ENCODE measurements at places on chromosomes 12 and 14.

DNA sequence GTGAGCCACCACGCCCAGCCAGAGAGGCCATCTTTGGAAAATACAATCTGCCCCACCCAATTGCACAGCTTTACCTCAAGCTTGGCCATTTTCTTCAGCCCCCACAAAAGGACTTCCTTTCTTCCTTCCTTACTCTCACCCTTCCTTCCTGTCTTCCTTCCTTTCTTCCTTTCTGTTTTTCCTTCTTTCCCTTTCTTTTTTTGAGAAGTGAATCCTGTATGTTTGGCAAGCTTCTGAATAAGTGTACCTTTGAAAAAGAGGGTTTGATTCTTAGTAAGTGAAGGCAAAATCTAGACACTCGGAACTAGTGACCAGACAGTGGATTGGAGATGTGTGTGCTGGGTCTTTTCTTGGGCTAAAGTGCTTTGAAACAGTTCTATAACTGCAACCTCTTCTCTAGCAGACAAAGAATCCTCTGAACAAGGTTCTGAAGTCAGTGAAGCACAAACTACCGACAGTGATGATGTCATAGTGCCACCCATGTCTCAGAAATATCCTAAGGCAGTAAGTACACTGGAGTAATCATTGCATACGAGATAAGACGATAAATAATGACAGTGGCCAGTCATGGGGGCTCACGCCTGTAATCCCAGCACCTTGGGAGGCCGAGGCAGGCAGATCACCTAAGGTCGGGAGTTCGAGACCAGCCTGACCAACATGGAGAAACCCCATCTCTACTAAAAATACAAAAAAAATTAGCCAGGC lies 49.5 kb downstream of the SUPT16H start:
- DNase-seq, result no peak

- no peak for DNase-seq
These were observed 13.3 kb upstream of the TCL1A start for GRCh38 chr14:95727056-95727700.

- DNase-seq, result no peak
These were observed 1.1 kb upstream of the CSRP2 start for GRCh38 chr12:76879710-76880518.

DNA sequence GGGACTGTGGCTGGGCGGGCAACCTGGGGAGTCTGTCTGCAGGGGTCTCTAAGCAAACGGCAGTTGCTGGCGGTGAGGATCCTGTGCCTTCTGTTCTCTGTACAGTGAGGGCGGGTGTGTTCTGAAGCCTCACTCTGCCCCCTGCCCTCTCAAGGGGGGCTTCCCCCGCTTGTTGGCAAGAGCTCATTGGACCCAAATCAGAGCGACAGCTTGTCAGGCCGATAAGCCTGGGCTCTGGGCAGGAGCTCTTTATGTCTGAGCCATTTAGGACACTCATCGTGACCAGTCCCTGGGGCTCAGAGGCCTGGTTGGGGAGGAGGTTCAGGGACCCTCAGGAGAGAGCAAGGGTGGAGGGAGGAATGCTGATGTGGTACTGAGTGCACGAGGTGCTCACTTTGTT lies 136.0 kb downstream of the TSPAN9 start:
- DNase-seq, result no peak

DNA sequence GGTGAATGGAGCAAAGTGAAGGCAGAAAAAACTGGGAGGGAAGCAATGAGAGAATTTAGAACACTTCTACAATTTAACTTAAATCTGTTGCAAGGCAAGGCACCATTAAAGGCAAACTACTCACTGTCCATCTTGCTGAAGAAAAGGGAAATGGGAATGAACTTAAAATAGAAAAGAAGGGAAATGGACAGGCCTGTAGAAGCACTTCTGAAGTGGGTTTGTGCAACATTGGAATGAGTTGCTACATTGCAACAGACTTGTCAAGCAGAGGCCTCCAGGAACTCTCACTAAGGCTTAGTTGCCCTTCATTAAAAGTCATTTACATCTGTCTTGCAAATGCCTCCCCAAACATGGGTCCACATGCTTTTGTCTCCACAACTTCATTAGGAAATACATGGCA lies 13.7 kb upstream of the OR10AD1 start:
- DNase-seq, result no peak

DNA sequence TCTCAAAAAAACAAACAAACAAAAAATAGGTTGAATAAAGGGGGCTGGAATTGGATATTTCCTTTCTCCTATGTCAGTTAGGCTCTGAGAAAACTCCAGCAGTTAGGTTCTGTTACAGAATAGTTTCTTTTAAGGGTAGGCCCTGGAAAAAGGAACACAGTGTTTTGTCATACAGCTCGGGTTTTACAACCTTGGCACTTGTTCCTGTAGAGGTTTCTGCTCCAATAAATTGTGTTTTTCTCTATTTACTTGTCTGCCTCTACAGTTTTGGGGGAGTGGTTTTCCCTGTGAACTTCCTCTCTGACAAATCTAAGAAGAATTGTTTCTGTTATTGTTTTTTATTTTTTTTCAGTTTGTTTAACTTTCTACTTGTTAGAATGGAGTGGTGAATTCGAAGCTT lies 167.6 kb downstream of the ACSS3 start:
- DNase-seq, result no peak

- no peak for DNase-seq
These were observed 56.1 kb downstream of the CAPZA3 start for GRCh38 chr12:18794000-18794399.

DNA sequence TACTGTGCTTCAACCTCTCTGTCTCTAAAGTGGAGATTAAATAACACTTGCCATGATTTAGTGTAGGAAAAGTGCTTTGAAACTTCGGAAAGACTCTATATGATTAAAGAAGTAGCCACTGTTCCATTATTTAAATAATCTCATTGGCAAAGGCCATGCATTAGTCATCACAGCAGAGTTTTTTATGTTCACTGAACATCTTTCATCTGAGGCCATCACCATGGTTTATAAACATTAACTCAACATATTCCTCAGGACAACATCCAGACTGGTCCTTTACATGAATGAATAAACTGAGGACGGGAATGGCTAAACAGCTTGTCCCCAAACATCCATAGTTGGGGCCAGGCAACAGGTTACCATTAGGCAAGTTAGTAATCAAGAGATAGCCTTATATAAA lies 124.6 kb upstream of the FRMD6 start:
- DNase-seq, result no peak

DNA sequence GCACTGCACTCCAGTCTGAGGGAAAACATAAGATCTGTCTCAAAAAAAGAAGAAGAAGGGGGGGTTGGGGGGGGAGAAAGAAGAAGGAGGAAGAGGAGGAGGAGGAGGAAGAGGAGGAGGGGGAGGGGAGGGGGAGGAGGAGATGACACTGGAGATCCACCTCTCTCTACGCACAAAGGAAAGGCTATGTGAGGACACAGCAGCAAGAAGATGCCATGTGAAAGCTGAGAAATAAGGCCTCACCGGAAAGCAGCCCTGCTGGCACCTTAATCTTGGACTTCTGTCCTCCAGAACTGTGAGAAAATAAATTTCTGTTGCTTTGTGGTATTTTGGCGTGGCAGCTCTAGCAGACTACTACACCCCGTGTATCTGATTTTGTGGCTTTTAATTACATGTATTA lies 477.9 kb downstream of the MED13L start:
- no peak for DNase-seq

DNA sequence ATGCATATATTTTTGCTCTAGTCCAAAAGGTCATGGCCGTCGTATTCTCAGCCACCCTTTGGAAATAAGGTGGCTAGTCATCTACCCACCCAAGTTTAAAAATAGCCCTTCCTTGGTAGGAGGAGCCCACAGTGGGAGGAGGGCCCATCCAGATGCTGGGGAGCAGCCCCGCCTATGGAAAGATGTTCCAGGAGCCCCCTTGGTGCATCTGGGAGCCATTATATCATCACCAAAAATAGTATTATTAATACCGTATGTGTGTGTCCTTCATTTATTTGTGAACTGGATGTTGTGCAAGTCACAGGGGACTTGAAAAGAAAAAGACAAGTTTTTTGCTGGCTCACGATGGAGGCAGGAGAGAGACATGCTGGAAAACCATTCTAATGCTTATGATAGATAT lies 34.0 kb downstream of the EMP1 start:
- DNase-seq, result no peak

DNA sequence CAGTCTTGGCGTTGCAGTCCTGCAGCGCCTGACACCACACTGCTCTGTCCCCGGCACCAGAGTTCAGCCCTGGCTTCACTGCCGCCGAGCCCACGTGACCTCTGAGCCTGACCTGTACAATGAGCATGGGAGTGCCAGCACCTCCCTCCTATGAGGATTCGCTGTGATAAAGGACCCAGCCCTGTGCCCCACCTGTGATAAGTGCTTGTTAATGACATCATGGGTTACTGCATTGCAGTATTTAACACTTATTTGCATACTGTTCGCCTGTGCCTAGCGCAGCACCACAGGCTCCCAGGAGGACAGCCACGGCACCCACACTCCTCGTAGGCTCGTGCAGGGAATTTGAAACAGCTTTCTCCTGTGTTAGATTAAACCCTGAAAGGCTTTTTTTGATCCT lies 118.2 kb upstream of the GSC start:
- no peak for DNase-seq

DNA sequence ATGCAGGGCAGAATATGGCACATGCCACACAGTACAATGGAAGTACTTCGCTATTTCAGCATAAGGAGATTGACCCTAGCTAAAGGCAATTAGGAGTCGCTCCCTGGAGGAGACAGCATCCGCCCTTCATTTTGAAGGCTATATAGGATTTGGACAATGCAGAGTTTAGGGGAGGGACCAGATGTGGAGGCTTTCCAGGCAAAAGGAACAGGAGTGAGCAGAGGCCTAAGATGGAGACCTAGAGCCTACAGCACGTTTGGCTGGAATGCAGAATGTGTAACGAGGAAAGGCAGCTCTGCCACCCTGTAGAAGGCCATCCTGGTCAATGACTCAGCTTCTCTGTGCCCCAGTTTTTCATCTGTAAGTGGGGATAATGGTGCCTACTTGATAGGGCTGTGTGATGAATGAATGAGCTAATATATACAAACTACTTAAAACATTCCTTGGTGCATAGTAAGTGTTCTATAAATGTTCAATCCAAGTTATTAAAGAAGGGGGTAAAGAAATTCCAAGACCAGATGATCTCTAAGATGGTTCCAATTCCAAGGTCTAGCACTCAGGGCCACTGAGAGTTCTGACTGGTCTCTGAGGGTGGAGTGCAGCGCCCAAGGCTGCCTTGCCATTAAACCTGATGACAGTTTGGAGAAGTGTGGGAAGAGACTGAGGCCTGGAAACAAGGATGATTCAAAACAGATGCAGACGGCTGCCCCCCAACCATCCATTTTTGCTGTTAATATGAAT lies 54.3 kb upstream of the FRMD6 start:
- no peak for DNase-seq

DNA sequence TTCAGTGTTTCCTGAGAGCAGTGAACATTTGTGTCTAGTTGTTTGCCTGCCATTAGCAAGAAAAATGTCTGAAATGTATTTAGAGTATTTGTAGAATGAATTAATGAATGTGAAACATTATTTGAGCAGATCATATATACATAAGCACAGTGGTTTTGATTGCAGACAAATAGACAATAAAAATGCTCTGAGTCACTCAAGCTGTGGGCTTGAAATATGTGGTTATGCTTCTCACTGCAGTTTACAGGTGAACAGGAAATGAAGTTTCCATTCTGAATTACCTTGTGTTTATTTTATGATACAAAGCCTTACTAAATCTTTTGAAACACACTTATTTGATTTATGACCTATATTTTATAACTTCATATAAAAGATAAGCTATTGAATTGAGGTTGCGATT lies 827.7 kb downstream of the TMTC2 start:
- DNase-seq, result no peak

- DNase-seq, result no peak
These were observed 135.6 kb upstream of the MAX start for GRCh38 chr14:65237941-65238340.

- no peak for DNase-seq
These were observed 81.8 kb downstream of the IRF2BPL start for GRCh38 chr14:76946753-76947077.

DNA sequence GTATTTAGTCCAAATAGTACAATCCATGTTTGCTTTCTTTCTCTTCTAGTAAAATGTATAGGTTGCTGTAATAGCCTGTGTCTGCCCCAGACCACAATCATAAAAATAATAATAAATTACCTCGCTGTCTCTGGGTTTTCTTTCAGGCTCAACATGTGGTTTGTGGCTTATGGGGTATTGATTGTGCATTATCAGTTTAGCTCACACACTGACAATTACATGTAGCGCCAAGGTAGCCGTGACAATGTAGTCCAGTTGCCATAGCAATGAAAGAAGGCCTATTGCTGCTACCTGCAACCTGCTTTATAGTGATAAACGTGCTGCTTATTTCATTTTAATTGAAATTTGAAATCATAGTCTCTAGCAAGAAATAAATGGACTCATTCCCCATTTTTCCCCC lies 1009.8 kb downstream of the NRXN3 start:
- no peak for DNase-seq

GRCh38 chr12:104673696-104674482 lies 217.1 kb downstream of the CHST11 start:
- DNase-seq, result no peak

- DNase-seq, result no peak
These were observed 168.7 kb downstream of the C12orf75 start for GRCh38 chr12:105499205-105499604.

- DNase-seq, result no peak
These were observed 13.3 kb downstream of the RAP1B start for GRCh38 chr12:68623984-68624383.

DNA sequence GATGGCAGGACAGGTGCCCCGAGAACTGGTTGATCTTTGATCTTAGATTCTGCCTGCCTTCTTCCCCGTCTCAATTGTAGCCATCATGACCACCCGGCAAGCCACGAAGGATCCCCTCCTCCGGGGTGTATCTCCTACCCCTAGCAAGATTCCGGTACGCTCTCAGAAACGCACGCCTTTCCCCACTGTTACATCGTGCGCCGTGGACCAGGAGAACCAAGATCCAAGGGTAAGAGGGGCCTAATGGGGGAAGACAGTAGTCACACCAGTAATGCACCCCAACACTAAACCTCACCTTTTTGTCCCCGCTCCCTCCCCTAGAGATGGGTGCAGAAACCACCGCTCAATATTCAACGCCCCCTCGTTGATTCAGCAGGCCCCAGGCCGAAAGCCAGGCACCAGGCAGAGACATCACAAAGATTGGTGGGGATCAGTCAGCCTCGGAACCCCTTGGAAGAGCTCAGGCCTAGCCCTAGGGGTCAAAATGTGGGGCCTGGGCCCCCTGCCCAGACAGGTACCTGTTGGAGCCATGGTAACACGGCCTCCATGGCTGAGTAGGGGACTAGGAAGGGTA lies 556 bp downstream of the TROAP start:
- no peak for DNase-seq

GRCh38 chr14:72920008-72920407 lies 6.3 kb upstream of the DCAF4 start:
- DNase-seq, result no peak

DNA sequence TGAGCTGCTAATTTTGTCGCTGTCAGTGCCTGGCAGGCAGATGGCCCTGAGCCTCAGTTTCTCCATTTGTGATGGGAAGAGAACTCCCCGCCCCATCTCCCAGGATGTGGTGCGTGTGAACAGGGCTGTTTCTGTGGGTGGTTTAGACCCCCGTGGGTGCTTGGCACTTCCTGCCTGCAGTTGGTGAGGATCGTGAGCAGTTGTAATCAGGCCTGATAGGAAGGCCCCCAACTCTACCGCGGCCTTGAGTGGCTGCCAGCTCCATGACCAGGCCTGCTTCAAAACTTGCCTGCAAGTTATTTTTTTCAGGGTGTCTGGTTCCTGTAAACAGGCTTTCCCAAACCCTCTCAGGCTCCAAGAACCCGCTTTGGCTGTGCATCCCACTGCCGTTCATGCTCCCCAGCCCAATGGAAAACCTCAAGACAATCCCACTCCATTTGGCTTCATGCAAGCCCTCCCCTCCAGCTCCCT lies 138.4 kb downstream of the ZFP36L1 start:
- DNase-seq, result no peak

All from activated CD8-positive, alpha-beta memory T cell treated with anti-CD3 and anti-CD28 coated beads for 4 hours (primary cell).